ENCODE measurements at places on chromosomes 6 and 20.

DNA sequence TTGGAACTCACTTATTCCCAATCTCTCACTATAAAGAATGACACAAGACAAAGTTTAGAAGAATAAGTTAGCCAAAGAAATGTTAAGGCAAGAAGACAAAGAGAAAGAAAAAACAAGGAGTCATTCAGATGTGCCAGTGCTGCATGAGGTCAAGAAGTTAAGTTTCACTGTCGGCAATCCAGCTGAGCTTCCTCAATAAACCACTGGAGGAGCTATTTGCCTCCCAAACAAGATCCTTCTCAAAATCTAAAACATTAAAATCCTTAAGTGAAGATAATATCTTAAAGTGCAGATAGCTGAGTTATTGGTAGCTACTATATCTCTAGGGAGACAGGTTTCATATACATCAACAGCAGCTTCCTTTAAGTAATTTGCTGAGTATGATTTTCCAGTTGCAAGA, 512.3 kb downstream of the HDGFL1 start:
- no peak for DNase-seq

- DNase-seq: no peak
Observed at GRCh38 chr6:137697267-137697938, 169.7 kb upstream of the TNFAIP3 start.

- no peak for DNase-seq
Observed at GRCh38 chr20:25296094-25297093, 48.5 kb downstream of the PYGB start.

- no peak for DNase-seq
Observed at GRCh38 chr6:142726616-142727015, 218.4 kb downstream of the HIVEP2 start.

- DNase-seq: no peak
Observed at GRCh38 chr20:3629893-3630292, 33.3 kb downstream of the GFRA4 start.

DNA sequence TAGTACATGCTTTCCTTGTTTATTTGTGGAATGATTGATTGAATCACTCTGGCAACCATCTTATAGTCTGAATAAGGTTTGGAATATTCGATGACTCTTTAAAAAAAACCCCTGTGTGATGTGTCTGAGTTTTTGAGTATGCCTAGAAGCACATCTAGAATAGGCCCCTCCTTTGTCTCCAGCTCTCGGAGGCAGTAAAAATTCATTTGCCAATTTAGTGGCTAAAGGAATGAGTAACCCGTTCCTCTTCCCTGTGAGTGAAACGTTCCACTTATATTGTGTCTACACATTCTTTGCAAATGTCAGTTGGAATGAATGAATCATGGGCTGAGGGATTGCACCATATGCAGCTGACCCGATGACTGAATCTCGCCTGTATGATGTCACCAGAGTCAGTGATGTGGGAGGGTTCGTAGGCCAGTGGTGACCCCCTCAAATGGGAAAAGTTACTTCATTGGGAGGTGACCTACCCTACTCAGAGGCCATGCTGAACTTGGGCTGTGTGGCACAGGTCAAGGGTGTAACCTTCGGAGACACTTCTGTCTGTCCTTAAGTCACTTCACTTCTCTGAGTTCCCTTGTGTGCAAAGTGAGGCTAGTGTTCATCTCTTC, 21.6 kb downstream of the MOCS3 start:
- no peak for DNase-seq

- DNase-seq: no peak
Observed at GRCh38 chr6:75970093-75970492, 102.4 kb downstream of the IMPG1 start.

GRCh38 chr20:58524814-58525213, 9.6 kb upstream of the APCDD1L start:
- DNase-seq: no peak

- DNase-seq: peak; percentile 6
Observed at GRCh38 chr20:41279546-41280225, 37.8 kb downstream of the ZHX3 start.

GRCh38 chr6:119368921-119369320, 19.4 kb upstream of the MAN1A1 start:
- DNase-seq: no peak

DNA sequence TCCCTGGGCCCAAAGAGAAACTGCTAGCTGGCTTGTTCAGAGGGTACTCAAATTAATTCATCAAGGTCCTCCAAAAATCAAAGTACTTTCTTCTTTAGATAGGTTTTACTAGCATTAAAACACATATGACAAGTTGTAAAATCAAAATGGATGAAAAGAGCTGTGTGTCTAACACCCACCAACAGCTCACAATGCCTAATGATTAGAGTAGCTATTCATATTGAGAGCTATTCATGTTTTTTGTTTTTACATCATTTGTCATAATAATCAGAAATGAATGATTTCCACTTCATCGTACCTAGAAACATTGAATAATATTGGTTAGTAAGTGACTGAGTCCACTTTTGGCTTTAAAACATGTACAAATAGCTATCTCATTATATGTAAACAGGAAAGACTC, 289.9 kb upstream of the RUNX2 start:
- DNase-seq: no peak

GRCh38 chr6:52877786-52878185, 31.7 kb downstream of the GSTA3 start:
- no peak for DNase-seq

DNA sequence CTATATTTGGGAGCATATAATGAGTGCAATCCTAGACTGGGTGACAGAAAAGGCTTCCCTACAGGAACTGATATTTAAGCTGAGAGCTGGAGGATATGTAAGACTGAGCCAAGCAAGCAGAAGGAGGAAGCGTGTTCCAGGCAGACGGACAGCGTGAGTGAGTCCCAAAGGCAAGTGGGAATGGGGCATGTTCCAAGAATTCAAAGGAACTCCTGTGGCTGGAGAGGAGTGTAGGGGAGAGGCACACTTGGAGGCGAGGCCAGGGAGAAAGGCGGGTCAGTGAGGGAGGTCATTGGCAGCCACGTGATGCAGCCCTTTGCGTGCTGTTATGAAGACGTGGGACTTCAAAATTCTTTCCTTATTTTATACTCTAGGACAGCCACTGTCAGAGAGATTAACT, 27.9 kb upstream of the SGK1 start:
- DNase-seq: no peak

- DNase-seq: no peak
Observed at GRCh38 chr6:71737953-71738352, 148.4 kb upstream of the RIMS1 start.

GRCh38 chr6:111113336-111114086, 26.2 kb downstream of the SLC16A10 start:
- no peak for DNase-seq

- no peak for DNase-seq
Observed at GRCh38 chr6:111842271-111842822, 30.9 kb downstream of the FYN start.

DNA sequence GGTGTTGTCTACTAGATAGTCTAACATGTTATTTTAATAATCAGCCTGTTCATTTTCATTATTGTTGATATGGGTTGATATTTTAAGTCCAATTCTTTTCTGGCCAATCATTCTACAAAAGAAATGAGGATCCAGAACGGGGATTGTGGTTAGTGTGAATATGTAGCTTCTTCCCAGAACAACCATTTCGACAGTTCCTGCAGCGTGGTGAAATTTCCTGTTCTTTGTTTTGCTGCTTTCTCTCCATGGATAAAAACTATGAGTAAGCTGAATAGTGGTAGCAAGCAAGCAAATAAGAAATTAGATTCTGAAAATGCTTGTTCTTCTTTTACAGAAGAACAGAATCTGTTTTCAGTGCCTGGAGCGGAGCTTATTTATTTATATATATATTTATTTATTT, 65.5 kb upstream of the F13A1 start:
- DNase-seq: no peak

- no peak for DNase-seq
Observed at GRCh38 chr6:122033564-122034181, 365.8 kb upstream of the HSF2 start.

DNA sequence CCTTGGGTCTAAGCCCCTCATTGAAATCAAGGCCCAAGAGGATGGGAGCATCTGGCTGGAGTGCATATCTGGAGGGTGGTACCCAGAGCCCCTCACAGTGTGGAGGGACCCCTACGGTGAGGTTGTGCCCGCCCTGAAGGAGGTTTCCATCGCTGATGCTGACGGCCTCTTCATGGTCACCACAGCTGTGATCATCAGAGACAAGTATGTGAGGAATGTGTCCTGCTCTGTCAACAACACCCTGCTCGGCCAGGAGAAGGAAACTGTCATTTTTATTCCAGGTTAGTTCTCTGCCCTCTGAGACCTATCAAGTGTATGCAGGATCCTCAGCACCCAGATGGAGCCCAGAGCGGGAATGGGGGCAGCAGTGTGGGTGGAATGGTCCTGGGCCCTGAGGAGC, 5.1 kb downstream of the BTN2A2 start:
- no peak for DNase-seq

- DNase-seq: peak; percentile 45
Observed at GRCh38 chr20:461254-462198, 807 bp downstream of the TBC1D20 start.

- peak; percentile 47 for DNase-seq
Observed at GRCh38 chr20:46117704-46118467, at the start of gene CD40. TSS of gene CD40 (plus strand) at chr20:46118314. CDS start at chr20:46118344, 30 bp downstream.

DNA sequence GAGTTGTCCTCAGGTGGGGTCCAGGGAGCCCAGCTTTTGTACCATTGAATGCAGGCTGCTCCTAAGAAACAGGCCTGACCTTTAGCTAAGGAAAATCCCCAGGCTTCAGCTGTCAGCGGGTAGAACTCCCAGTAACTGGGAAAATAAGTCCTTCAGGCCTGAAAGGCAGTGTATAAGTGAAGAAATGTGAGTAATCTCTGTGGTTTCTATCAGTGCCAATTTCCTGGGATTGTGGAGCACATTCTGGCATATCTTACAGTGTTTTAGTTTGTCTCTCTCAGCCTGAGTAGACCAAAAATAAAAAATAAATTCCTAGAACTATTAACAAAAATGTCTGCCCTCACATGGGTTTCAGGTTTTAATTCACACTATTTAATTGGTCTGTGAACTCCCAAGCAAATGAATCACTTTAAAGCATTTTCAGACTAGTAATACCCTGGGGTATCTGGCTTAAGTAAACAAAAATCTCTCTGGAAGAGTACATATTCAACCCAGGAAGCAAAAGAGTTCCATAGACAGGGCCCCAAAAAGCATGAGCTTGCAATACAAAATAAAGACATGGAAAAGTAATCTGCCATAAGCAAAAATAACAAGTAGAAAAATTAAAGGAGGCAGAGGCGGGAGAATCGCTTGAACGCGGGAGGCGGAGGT, 566.2 kb upstream of the NOX3 start:
- no peak for DNase-seq

GRCh38 chr20:38764567-38765318, 16.5 kb downstream of the ACTR5 start:
- DNase-seq: no peak

- DNase-seq: no peak
Observed at GRCh38 chr6:14095437-14095836, 22.1 kb upstream of the CD83 start.

GRCh38 chr6:119894811-119895210, 545.2 kb upstream of the MAN1A1 start:
- DNase-seq: no peak

DNA sequence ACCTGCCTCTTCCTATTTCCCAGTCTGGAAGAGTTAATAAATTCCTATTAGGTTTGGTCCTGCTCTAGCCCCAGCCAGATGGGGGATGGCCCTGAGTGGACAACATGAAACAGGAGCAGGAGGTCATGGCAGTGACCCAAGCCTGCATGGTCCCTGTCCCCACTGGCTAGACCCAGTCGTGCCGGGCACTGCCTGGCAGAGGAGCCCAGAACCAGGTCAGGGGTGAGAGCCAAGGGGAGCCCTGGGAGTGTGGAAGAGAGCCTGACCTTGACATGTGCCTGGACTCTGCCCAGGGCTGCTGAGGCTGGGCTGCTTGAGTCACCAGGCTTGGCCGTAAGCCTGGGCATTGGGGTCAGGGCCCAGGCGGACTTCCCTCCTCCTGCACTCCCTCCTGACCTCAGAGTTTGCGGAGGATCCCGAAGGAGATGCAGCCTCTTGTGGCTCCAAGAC, 3.6 kb downstream of the AVP start:
- no peak for DNase-seq

DNA sequence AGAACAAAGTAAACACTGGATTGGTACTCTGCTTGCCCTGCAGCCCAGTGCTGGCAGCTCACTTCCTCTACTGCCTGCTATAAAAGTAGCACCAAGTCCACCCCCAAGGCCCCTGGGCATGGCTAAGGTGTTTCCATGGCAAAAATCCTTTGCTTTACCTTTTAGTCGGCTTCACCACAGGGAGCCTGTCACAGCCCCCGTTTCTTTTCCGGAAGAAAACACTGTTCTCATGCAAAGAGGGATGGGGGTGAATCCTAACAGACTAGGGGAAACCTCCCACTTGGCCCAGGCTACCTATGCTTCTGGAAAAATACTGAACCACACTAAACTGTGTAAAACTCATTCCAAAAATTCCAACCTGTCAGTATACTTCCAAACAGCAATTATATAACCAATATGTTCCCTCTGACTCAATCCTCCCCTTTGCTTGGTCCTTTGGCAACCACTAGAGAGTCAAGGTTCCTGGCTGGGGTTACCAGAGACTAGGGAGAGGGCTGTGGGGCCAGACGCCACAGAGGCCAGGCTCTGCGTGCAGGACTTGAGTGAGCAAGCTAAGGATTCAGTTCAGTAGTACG, 16.1 kb downstream of the PPIL1 start:
- DNase-seq: no peak

DNA sequence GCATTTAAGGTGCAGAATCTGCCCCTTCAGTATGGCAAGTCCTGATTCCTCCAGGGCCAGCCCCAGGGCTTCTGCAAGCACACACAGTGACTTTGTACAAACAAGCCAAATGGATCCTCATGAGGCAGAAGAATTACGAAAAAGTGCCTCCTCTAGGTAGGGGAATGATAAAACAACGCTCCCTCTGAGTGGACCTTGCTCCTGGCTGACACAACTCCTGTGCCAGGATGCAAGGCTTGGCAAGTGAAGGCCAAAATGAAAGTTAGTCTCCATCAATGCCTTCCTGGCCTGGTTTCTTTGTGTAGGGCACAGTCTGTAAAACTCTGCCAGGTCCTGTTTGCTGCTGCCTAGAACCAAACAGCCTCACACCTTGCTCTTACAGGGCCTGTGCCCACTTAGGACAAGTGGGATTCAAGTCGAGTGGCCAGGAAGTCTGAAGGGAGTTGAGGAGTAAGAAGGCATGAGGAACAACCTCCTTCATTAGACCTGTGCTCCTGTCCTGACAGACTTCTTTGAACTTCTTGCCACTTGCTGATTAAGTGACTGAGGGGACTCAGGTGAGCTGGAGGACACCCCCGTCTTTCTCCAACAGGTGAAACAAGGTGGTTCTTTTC, 417.1 kb downstream of the CDC5L start:
- DNase-seq: no peak

DNA sequence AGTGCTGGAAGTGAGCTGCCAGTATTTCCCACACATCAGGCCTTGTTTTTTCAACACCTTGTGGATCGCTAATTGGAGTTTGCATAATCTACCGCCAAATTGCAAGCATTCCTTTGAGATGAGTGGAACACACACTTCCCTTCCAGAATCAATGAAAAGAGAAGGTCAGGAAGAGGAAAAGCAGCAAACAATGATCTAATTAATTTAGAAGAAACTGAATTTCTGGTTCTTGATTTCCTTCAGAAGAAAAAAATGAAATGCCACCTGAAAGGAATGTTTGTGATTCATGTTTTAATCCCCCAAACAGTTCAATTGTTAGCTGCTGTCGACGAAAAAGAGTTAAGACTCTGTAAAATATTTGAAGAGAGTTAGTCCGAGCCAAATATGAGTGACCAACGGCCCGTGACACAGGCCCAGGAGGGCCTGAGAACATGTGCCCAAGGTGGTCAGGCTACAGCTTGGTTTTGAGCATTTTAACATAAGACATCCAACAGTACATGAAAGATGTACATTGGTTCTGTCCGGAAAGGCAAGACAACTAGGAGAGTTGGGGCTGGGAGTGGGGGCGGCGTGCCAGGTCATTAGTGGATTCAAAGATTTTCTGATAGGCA, 182.3 kb downstream of the MTFR2 start:
- no peak for DNase-seq
